ENCODE measurements at places on chromosomes 11 and 22.

DNA sequence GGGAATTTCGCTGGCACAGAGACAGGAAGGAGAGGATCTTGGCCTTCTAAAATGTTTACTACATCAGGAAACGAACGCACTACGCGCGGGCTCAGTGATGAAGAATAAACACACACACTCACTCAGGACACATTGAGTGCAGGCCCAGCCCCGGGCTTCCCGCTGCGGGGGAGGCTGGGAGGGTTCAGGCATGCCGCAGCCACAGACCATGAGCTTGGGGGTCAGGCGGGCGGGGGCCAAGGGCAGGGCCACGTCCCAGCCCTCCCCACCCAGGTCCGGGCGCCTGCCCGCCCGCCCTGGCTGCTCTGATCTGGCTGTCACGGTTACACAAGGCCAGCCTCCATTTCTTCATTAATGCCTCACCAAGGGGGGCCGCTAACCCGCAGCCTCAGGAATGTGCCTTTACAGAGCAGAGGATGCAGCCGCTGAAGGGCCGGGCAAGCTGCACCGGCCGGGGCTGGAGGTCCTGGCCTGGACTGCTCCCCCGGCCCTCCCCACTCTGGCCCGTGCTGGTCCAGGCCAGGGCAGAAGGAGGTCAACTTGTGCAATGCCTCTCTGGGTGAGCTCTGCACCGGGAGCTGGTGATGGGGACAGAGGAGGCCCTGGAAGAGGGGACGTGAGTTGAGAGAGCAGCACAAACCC is 41.7 kb downstream of the IGF2 start:
- no peak for DNase-seq

- DNase-seq = no peak
These were observed 8.3 kb upstream of the SORL1-AS1 start for GRCh38 chr11:121460941-121461514.

GRCh38 chr22:47046411-47047065 is 284.1 kb downstream of the TBC1D22A start:
- DNase-seq = no peak

- DNase-seq = no peak
These were observed 5.3 kb downstream of the CD44 start for GRCh38 chr11:35144136-35144741.

DNA sequence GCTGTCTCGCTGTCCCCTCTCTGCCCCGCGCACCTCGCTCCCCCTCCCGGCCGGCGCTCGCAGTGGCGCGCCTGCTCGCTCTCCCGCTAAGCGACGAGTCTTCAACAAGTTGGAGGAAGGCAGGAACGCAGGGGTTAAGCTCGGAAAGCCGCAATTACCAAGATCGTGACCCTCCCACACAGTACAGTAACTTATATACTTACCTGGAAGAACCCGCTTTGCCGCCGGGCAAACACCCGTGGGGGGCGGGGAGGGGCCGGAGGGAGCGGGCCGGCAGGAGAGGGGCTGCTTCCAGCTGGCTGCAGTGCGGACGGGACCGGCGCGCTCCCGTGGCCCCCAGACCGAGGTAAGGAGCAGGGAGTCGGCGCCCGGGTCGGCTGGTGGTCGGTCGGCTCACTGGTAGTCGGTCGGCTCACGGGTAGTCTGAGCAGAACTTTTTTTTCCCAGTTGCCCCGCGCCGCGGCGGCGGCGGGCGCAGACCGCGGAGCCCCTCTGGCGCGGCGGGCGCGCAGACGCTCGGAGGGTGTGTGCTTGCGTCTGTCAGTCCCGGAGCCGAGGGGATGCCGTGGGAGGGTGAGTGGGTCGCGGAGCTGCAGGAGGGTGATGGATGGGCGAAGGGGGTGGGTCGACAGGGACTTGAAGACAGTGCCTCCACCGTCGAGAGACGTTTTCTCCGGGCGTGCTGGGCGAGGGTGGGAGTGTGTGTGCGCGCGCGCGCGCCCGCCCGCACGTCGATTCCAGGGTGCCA is 101.2 kb upstream of the HSD17B12 start:
- DNase-seq = peak; percentile 17

GRCh38 chr11:119181677-119182412 is 3.4 kb upstream of the NHERF4 start:
- DNase-seq = no peak

- no peak for DNase-seq
These were observed 1416.4 kb upstream of the RAG2 start for GRCh38 chr11:38014405-38014804.

- DNase-seq = no peak
These were observed 2.8 kb upstream of the LARGE1 start for GRCh38 chr22:33923033-33923432.

DNA sequence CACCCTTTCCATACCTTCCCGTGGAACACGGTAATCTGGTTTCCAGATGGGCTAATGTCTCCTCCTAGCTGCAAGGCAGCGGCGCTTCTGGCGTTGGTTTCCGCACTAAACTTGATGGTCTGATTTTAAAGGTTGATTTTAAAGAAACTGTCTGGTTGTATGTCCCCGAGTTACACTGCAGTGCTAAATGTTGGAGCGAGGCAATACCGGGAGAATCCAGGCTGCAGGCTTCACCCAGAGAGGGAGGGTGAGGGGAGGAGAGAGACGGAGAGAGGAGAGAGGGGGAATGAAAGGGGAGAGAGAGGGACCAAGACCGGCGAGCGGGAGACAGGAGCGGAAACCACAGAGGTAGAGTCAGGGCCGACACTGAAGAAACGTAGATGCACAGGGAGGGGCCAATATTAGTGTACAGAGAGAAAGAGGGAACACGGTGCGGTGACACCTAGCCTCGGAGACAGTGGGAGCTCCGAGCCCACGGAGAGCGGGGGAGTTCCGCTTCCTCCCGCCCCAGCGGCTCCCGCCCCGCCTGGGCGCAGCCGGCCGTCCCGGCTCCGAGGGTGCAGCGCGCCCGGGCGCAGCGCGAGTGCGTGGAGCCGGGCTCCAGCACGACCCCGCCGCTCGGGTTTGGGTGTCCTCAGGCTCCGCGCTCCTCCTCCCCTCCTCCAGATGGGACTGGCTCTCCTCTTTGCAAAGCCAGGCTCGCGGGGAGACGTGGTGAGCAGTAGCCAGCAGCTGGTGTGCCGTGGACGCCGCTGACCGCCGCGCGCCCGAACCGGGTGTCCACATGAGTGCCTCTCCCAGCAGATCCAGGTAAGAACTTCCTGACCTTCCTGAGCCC is 71.9 kb upstream of the GRAMD1B start:
- DNase-seq = no peak
